ENCODE measurements at places on chromosomes 7 and 10.

GRCh38 chr7:46972205-46972604 lies 609.7 kb downstream of the TNS3 start:
- no peak for DNase-seq

GRCh38 chr7:77216181-77216845 lies 16.7 kb upstream of the FGL2 start:
- DNase-seq, result no peak

- no peak for DNase-seq
These were observed 265.1 kb downstream of the ZEB1 start for GRCh38 chr10:31584098-31584631.

DNA sequence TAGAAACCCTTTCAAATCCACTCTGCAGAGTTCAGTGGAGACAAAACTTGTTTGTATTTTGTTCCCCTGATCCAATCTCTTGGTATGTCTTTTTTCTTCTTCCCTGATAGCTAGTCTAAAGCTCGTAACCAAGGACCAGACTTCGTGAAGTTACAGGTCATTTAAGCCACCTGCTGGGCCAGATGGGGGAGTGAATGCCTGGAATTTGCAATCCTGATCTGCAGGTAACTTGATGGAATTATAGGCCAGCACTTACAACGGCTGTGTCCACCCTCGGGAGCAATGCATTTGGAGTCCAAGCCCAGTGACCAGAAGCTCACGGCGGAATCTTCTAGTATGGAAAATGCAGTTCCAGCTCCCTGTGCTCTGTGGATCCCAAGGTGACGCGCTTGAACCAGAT lies 566.9 kb downstream of the TCERG1L start:
- DNase-seq, result no peak

DNA sequence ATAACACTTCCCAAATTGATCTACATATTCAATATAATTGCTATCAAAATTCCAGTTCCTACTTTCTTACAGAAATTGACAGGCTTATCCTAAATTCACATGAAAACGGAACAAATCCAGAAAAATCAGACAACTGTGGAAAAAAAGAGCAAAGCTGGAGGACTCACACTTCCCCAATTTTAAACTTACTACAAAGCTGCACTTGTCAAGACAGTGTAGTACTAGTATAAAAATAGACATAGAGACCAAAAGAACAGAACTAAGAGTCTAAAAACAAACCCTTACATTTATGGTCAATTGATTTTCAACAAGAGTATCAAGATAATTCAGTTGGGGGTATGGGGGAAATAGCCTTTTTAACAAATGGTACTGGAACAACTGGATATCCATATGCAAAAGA lies 27.5 kb downstream of the LMBR1 start:
- no peak for DNase-seq

- DNase-seq, result no peak
These were observed 122.6 kb downstream of the MARCHF5 start for GRCh38 chr10:92413519-92413918.

DNA sequence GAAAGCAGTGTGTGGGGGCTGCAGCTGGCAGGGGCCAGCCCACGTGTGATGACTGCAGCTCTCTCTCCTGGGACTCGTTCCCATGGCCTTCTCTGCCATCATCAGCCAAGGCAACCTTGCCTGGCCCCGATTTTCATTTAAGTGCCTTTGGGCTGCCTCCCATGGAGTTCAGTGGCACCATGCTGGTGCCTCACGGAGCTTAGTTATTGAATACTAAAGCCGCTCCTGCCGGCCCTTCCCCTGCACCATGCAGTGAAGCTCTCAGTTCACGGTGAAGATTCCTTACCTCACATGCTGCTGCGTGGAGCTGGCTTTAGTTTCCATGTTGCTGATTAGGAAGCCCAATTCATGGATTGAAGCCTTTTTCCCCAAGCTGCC lies 141.5 kb upstream of the EEPD1 start:
- no peak for DNase-seq

GRCh38 chr10:3797750-3798149 lies 12.7 kb upstream of the KLF6 start:
- no peak for DNase-seq

DNA sequence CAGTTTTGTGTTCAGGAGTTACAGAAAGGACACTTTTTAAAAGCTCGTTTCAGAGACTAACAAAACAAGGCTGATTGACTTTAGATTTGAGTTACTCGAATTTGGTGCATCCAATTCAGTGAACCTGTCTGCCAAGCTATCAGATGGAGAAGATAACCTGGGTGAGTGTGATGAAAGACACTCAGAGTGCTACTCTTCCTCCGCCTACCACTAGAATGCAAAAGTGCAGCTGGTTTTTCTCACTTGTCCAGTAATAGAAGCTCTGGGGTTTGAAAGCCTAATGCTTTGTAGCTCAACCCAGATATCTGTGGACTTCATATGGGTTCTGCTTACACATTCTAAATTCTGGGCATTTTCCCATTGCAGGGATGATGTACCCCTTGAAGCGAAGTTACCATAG lies 82.8 kb upstream of the NPY start:
- DNase-seq, result no peak

GRCh38 chr10:72124381-72124780 lies 36.0 kb upstream of the SPOCK2 start:
- no peak for DNase-seq

DNA sequence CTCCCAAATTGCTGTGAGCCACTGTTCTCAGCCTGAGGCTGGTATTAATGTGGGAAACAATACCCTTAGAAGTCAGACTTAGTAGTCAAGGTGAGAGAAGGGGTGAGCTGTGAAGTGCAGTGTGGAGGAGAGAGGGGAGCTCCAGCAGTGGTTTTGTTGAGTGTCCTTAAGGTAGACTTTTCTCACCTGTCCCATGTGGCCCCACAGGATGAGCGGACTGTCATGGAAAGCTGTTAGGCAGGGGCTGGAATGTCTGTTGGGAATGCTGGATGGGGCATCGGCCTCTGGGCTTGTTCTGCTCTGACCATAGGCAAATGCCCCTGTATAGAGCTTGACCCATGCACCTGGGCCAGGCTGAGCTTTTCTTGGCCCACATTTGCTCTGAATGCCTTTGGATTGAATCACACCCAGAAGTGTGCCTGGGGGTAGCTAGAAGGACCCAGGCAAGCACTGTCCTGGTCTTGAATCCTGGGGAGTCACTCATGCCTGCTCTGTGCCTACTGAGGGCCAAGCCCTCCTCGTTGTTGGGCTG lies 36.3 kb upstream of the SH2D4B start:
- DNase-seq, result no peak

- DNase-seq, result no peak
These were observed 35.0 kb downstream of the TAF3 start for GRCh38 chr10:7853226-7853842.

- no peak for DNase-seq
These were observed 5.8 kb downstream of the ZNF33B start for GRCh38 chr10:42632564-42632963.

- no peak for DNase-seq
These were observed 652.6 kb downstream of the REEP3 start for GRCh38 chr10:64173826-64174225.

- DNase-seq, result no peak
These were observed 38.7 kb downstream of the INSYN2A start for GRCh38 chr10:127157506-127158200.

DNA sequence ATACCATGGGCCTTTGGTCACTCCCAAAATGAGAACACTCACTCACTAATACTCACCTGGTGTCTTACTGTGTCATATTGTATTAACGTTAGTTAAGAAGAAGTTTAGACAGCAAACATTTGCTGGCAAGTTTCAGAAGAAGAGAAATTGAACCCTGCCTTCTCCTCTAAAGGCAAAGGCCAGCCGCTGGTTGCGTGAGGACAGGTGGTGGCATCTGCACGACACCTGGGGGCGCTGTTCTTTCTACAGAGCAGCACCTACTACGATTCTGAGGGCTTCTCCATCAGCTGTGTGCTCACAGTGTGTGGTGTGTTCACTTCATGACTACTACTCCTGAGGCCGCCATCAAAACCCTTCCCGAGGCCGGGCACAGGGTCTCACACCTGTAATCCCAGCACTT lies 17.9 kb upstream of the CLEC2L start:
- DNase-seq, result no peak

DNA sequence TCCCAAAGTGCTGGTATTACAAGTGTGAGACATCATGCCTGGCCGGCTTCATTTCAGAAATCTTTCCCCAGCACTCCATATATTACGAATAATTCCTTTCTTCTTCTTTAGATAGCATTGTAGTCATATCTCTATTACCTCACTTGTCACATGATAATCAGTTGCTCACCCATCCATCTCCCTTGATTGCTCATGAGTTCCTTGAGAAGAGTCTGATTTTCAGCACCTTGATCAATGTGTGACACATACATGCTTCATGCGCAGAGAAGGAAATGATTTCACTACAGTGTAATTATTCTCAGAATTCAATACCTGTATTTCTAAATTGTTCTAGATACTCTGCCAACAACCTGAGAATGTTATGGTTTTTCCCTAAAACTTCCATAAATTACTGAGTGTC lies 26.7 kb upstream of the GGCT start:
- no peak for DNase-seq

DNA sequence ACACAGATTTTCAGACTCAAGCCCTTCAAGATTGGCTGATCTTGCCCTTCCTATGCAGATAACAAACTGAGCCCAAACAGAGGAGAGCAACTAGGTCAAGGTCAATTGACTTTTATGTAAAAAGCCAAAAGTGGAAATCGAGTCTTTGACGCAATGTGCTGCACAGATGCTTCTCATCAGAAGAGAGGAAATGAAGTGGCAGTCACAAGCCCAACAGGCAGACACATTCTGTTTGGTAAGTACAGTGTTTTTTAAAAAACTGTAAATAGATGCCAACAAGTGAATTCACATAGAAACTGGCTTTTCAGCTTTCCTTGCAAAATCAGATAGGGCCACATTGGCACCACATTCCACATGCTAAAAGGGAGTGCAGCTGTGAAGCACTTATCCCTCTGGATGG lies 606.6 kb downstream of the KCNMA1 start:
- no peak for DNase-seq

GRCh38 chr7:108146070-108146842 lies 16.1 kb upstream of the LAMB4 start:
- no peak for DNase-seq

GRCh38 chr7:24141874-24142509 lies 142.0 kb upstream of the NPY start:
- no peak for DNase-seq

- no peak for DNase-seq
These were observed 28.4 kb downstream of the COA1 start for GRCh38 chr7:43700646-43701499.

- DNase-seq, result no peak
These were observed 288.1 kb downstream of the PARD3 start for GRCh38 chr10:34526758-34527730.

DNA sequence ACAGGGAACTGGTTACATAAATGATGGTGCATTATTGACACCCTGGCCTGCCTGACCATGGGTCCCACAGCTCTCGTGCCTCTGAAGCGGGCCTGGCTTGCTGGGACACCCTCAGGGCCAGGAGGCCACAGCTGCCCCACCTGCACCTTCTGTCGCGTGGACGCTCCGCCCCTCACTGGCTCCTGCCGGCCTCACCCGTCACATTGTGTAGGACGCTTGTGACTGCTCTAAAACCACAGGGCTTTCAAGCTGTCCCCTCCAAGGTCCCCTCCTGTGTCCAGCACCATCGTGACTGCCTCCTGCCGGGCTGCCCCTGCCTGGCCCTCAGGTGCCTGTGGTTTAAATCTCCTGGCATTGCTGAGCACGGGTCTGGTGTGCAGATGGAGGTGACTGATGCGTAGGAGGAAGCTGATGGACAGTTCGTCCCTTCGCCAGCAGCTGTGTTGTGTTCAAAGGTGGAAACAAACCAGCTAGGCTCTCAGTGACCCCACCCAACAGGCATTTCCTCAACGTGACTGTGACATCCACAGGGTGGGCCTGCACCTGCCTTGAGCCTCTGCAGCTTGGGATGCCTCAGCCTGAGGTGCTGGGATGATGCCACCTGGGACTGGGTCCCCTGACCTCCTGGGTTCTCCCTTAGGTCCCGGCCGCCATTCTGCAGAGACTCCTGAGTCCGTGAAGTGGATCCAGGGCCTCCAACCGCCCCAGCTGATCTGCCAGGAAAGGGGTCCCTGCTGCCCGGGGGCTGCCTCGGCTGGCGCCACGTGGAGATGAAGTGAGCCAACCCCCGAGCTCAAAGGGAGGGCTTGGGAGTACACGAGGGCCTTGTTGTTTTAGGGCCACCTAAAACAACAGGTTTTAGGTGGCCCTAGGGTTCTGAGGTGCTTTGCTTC lies 148.5 kb downstream of the WDR37 start:
- DNase-seq, result no peak

GRCh38 chr10:112783351-112784021 lies 166.6 kb upstream of the TCF7L2 start:
- no peak for DNase-seq

DNA sequence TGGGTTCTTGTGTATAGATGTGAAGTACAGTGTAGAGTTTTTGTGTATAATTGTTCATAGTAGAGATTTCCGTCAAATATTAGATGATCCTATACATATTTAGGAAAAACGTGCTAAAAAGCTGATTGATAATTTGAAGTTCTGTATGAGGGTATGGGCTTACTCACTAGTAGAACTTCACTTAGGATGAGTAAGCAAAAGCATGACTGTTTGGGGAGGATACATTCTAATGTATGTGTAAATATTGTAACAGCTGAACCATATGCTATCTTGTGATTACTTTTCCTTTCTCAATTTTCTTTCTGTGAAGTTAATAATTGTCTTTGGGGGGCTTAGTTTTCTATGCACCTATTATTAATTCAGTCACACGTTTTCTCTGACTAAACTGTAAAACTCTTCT lies 53.2 kb upstream of the PDK4 start:
- no peak for DNase-seq

GRCh38 chr10:119309423-119309770 lies 102.0 kb downstream of the GRK5 start:
- no peak for DNase-seq

GRCh38 chr10:104641187-104641936 lies at the start of gene SORCS3:
TSS of gene SORCS3 (plus strand) at chr10:104641290.
- DNase-seq, result no peak

DNA sequence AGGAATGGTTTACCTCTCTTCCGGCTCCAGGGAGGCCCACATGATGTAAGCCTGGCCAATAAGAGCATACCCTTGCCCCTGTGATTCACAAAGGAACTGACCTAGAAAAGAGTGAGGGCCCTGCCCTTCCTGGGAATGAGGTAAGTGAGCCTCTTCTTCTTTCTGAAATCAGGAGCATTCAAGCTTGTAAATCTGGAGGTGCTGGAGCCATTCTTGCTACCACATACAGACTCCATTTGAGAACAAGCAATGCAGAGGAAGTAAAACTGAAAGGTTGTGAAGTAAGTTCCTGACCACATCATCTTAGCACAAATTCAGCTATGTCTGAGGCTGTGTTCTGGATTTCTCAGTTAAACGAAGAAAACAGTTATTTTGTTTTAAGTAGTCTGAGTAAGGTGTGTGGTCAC lies 132.2 kb downstream of the CD36 start:
- no peak for DNase-seq

DNA sequence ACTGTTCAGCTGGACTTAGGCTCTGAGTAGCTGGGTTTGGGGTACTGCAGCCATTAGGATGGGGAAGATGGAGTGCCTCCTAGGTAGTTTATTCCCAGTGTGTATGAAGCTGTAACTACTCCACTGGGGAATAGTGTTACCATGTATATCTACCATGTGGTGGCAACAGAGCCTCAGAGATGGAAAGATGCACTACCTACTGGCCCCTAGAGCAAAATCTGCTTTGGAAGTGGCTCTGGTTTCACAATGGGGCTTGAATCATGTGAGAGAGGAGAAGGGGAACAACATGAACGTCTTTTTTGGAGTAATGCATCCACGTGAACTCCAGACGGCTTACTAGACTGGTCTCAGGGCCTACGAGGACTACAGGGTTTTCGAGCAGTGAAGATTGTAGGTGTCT lies 167.3 kb downstream of the CALCR start:
- peak; percentile 1 for DNase-seq

GRCh38 chr7:3670898-3671297 lies 369.8 kb downstream of the SDK1 start:
- DNase-seq, result no peak
